H1 (cell line): ENCODE measurements at places on chromosomes 1 and 21. TPM values are rescaled to one million over a fixed set of nuclear protein-coding genes. Genes with fewer than 3 reads are reported as not detected.

DNA sequence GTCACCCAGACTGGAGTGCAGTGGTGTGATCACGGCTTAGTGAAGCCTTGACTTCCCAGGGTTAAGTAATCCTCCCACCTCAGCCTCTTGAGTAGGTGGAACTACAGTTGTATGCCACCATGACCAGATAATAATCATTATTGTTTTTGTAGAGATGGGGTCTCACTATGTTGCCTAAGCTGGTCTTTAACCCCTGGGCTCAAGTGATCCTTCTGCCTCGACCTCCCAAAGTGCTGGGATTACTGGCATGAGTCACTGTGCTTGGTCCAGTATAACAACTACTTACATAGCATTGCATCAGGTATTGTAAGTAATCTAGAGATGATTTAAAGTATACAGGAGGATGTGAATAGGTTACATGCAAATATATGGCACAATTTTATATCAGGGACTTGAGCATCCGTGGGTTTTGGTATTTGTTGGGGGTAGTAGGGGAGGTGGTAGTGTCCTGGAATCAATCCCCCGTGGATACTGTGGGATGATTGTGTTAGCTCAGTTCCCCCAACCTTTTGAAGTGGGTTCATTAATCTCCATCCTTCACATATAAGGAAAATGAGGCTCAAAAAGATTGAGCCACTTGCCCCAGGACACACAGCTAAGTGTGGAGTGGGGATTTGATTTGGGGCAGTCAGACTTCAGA, 61.4 kb upstream of the CNIH3 start:
- no peak for DNase-seq

GRCh38 chr1:19809044-19809750, 5.9 kb downstream of the RNF186 start:
- no peak for DNase-seq

- DNase-seq = no peak
These were observed 1.5 kb upstream of the RALGPS2 start for GRCh38 chr1:178723546-178723945.

- DNase-seq = no peak
These were observed 22.2 kb downstream of the EPHA8 start for GRCh38 chr1:22585471-22585870.

DNA sequence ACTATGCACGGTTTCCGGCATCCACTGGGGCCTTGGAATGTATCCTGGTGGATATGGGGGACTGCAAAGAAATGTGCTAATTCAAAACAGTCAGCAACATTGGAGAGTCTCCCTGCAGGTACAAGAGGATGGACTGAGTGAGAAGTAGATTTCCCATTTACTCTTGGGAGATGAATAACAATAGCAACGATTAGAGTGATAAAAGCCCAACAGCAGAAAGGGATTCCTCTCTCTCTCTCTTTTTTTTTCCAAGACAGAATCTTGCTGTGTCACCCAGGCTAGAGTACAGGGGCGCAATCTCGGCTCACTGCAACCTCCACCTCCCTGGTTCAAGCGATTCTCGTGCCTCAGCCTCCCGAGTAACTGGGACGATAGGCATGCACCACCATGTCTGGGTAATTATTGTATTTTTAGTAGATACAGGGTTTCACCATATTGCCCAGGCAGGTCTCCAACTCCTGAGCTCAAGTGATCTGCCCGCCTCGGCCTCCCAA, 5.0 kb upstream of the SHCBP1L start:
- DNase-seq = peak; percentile 49

DNA sequence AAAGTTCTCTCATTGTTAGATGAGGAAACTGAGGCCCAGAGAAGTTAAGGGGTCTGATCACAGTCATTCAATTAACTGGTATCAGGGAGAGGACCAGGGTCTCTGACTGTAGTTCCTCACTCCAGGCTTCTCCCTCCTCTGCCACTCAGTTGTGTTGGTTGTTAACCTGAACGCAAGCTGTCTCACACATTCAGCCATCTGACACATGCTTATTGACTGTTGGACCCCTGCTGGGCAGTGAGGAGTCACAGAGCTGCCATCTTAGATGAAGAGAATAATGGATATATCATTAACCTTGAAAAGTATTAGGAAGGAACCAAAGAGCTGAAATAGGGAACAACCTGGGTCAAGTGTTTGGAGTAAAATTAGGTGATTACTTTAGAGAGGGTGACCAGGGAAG, 194.8 kb downstream of the ZZZ3 start:
- DNase-seq = no peak

- no peak for DNase-seq
These were observed 151.3 kb upstream of the PTGFR start for GRCh38 chr1:78339490-78339889.

DNA sequence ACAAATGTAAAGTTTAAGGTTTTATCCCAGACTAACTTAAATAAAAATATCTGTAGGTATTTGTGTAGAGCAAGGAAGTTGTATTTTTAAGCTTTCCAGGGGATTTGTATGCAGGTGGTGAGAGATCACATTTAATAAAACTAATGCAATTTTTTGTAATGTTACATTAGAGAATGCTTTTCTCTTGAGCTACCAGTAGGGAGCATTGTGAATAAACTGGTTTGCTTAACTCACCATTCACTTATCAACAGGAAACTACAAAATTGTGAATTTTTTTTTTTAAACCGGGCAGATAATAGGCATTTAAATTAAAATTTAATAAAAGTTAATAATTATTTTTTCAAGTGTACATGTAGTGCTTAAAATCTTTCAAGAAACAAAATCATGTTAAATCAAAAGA, 78.6 kb downstream of the IVNS1ABP start:
- DNase-seq = no peak

The KCNN3 gene
- polyA plus RNA-seq = 3.7 and 4.5 TPM in 2 replicates

- DNase-seq = peak; percentile 88
These were observed 7.0 kb upstream of the CDK11B start for GRCh38 chr1:1665815-1666251.

GRCh38 chr1:66048011-66048410, 255.3 kb downstream of the PDE4B start:
- no peak for DNase-seq

GRCh38 chr1:37317870-37318467, 156.4 kb upstream of the ZC3H12A start:
- DNase-seq = no peak

The UAP1 gene
- polyA plus RNA-seq = 5.1 and 9.4 TPM in 2 replicates

DNA sequence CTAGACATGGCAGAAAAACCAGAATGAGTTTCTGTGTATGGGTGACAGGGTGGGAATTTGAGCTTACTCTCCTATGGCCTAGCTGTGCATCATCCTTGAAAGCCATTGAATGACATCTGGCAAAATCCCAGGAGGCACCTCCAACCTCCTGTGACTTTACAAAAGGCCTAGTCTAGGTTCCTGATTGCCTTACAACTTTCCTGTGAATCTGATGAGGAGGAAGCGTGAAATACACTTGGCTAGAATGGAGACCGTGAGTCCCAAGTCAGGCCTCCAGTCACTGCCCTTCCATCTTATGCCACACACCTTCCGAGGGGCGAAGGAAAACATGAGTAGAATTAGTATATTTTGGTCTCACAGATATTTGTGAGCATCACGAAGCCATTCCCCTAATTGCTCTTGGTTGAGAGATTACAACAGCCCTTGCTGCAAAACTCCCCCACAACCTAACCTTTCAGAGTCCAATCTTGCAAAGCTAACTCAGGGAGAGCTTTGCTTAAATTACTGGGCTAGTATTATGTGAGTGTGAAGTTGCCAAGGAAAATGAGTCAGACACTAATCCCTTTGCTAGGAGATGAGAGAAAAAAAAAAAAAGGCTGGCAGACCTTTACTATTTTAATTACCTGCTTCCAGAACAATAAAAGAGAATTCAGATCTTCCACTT, 36.3 kb upstream of the PAXBP1 start:
- no peak for DNase-seq

DNA sequence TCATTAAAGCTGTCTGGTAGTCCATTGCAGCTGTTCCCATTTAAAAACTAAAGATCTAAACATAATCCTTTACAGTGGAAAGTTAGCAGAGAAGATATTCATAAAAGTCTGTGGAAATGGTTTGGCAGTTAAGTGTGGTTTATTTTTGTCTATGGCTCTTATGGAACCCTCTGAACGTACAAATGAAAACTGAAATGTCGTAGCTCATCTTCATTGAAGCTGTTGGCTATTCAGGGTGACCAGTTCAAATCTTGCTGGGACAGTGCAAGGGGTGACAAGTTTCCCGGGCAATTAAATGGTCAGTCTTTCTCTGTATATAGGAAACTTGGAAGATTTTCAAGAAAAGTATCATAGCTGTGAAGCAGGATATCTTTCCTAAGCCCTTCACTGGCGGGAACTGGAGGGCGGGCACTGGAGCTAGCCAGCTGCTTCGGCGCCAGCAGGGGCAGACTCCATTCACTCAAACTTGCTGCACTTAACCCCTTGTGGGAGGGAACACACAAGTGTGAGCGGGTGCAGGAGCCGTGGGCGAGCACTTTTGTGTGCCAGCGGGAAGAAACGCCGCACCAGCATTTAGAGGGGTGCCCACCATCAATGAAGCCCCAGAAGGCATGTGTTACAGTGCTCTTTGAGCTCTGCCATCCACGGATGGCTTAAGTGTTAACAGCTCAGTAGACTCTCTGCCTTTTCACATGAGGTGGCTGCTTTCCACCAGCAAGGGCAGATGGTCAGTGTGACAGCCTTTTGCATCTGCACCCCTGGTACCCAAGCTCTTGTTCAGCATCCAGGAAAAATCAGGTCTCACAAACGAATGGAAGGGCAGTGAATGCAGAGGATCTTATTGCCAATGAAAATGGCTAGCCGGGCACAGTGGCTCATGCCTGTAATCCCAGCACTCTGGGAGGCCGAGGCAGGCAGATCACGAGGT, 232.1 kb upstream of the KAZN start:
- DNase-seq = peak; percentile 56

GRCh38 chr1:206666031-206666561, 18.6 kb upstream of the MAPKAPK2 start:
- DNase-seq = no peak

- no peak for DNase-seq
These were observed 3.7 kb upstream of the KLF18 start for GRCh38 chr1:44144962-44145756.

DNA sequence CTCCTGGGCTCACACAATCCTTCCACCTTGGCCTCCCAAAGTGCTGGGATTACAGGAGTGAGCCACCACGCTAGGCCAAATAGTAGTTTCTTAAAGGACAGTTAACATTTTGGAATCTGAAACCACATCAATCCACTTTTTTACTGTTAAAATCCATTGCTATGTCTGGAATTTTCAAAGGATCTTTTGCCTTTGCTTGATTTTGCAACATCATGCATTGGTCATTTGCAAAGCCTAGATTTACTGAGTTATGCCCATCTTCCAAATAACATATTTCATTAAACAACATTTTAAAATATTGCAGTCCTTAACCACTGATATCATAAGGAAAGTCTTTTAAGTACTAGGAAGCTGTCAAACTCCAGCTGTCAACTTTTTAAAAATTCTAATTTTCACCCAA, 3.3 kb downstream of the POGZ start:
- DNase-seq = no peak

- no peak for DNase-seq
These were observed 56.5 kb downstream of the FNBP1L start for GRCh38 chr1:93504247-93505033.

GRCh38 chr1:111727056-111727455, 12.1 kb downstream of the INKA2 start:
- no peak for DNase-seq

The OR6K6 gene
- polyA plus RNA-seq = not detected in 2 replicates

The S100A7 gene
- not detected in 2 replicates for polyA plus RNA-seq

DNA sequence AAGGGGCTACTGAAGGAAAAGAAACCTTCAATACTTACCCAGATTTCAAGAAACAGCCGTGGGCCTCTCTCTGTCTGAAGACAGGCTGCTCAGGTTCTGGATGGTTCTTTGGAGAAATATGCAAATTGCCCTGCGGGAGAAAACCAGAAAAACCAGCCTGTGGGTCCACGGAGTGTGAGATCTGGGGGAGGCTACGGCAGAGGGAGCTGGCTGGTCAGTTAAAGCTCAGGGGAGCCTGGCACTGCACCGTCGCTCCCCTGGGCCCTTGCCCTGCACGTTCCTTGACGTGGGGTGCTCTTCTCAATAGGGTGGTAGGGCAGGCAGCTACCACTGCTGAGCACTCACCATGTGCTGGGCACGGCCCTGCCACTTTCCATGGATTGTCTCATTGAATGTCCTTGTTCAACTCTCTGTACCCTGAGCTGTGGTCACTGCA, 12.7 kb downstream of the TMCO4 start:
- no peak for DNase-seq

- DNase-seq = no peak
These were observed 18.6 kb downstream of the ZBTB40 start for GRCh38 chr1:22470227-22470626.

- no peak for DNase-seq
These were observed 141.1 kb upstream of the SAMSN1 start for GRCh38 chr21:14687268-14687625.

DNA sequence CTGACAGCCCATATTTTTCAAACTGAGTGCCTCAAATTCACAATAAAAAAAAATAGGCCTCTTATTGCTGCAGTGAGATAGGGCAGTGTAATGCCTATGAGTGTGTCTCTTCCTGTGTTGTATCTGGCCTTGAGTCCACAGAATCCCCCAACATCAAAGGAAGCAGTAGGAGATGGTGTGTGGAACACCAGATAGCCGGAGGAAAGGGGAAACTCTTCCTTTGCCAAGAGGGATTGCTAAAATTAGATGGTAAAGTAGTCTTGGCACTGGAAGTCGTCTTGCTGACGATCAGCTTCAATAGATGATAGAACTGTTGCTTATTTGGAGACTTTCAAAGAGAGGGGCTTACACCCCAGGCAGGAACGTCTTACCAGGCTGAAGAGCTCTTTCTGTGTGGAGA, 51.8 kb downstream of the RUNX1 start:
- DNase-seq = no peak

- DNase-seq = peak; percentile 10
These were observed 754 bp upstream of the LSS start for GRCh38 chr21:46229133-46229922.

- DNase-seq = peak; percentile 50
These were observed 105.9 kb downstream of the LAMC2 start for GRCh38 chr1:183291802-183292514.

The RORC gene
- polyA plus RNA-seq = 0.44 and 0.52 TPM in 2 replicates

The GPR37L1 gene
- polyA plus RNA-seq = 0.23 and 0.25 TPM in 2 replicates

DNA sequence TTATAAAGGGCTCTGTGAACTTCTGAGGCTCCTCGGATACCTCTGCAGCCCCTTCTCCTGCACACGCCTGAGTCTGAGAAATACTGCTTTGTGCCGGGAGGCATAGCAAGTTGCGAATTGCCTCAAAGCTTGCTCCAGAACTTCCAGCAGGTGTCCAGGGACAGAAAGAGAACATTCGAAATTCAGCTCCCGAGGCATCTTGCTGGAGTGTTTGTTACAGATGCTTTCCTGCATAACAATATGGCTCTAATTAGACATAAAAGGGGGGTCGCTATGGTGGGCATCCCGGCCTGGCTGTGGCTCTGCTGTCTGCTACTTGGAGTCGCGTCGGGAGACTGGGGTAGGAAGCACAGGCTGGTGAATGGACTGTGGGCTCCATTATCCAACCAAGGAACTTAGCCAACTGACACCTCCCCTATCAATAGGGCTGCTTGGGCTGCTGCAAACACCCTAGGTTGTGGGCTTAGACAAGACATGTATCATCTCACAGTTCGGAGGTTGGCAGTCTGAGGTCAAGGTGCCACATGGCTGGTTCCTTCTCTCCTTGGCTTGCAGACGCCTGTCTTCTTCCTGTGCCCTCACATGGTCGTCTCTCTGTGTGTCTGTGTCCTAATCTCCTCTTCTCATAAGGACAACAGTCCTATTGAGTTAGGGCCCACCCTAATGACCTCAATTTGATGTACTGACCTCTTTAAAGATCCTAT, 607.0 kb downstream of the NPHP4 start:
- DNase-seq = no peak

The PROK1 gene
- 0.12 and 0.20 TPM in 2 replicates for polyA plus RNA-seq
